ENCODE measurements at places on chromosomes 5 and 9.

DNA sequence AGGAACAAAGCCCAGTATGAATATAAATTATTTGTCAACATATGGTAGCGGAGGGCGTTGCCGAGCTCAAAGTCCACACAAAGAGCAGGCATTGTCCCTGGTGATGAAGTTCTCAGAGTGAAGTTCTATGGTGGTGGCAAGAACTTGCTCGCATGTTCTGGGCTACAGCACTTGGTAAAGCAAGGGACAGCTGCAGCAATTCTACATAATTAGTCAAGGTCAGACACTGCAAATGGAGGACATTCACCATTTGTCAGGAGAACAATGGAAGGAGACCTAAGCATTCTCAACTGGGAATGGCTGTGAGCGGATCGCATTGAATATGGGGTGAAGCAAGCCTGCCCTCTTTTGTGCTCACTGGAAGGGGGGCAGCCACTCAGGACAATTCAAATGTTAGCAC is 503.8 kb upstream of the ADAMTS16 start:
- DNase-seq = no peak

- no peak for DNase-seq
Measured at GRCh38 chr9:114545055-114545454, 39.8 kb upstream of the WHRN start.

DNA sequence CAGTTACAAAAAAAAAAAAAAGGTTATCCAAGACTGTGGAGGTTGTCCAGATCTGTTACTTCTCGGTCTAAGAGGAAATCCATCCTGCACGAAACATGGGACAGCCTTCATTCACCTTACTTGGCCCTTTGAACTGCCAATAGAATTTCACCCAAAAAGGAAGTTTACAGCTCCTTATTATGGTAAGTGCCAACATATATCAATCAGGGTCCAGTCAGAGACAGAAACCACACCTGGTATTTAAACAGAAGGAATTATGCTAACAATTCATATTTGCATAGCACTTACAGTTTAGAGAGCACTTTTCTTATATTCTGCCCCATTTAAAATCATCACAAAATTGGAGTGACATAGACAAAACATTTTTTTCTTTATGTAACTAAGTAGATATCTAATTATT is 93.6 kb upstream of the PTPN3 start:
- no peak for DNase-seq

- no peak for DNase-seq
Measured at GRCh38 chr5:174895360-174895759, 171.0 kb downstream of the MSX2 start.

- DNase-seq = no peak
Measured at GRCh38 chr5:170171811-170172210, 61.0 kb upstream of the C5orf58 start.
